ENCODE measurements at places on chromosomes 4 and X. TPM values are rescaled to one million over a fixed set of nuclear protein-coding genes. Genes with fewer than 3 reads are reported as not detected.
A peak's percentile ranks its signal among the peaks of the same experiment; 100 is the strongest.

DNA sequence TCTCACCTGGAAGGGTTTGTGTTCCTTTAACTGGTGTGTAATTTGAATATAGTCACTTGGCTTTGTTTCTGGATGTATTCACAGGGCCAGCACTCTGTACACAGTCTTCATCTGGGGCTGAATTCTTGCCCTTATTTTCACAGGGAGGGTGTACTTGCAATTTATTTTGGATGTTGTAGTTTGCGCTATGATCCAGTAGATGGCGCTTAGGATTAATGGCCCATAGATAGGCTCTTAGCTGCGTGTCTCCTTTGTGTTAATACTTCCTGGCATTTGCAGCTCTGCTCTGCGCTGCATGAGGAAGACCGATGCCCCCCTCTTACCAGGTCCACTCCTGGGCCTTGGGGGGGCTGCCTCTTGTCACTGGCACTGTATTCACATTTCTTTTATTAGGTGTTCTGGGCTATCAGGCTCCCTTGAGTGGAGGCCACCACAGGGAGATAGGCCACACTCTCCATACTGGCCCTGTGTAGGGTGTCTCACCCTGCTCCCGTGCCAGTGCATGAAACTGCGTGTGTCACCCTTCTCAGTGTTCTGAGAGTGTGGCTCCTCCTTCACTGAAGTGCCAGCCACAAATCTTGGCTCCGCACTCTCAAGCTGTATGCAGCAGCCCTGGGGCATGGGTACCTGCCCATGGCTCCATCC, 562.2 kb downstream of the ZIC3 start:
- peak; percentile 16 for DNase-seq

- no peak for DNase-seq
Measured at GRCh38 chr4:25011135-25011866, 19.4 kb downstream of the LGI2 start.

- DNase-seq: peak; percentile 79
Measured at GRCh38 chr4:113760094-113760794, 1.3 kb downstream of the CAMK2D start.

GRCh38 chrX:11129534-11130105, 18.5 kb downstream of the HCCS start:
- no peak for DNase-seq

DNA sequence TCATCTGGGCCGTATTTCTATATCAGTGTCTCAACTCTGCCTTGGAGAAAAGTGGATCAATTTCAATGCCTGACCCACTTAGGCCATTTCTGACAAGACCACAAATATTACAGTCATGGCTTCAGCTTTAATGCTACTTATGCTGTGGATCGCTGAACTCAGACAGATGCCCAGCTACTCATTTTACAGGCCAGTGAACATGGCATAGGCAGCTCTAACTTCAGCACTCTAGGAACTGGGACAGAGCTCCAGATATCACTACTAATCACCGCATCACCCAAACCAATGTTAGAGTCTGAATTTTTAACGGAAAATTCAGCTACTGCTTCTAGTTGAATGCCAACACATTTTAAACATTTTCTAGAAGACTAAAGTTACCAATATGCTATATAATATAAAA, 809.6 kb upstream of the FRG1 start:
- no peak for DNase-seq

DNA sequence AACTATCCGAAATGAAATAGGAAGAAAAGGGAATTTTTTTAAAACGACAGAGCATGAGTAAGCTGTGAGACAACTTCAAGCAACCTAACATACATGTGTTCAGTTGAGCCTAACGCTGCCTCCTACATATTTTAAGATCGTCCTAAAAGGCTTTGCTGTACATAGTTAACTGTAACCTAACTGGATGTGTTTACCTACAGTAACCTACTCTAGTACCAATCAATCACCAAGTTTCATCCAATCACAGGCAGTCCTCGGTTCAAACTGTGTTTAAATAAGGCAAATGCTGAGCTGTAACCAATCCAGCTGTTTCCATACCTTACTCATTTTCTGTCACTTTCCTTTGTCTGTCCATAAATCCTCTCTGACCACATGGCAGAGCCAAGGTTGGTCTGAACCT, 17.1 kb downstream of the RCHY1 start:
- DNase-seq: no peak

DNA sequence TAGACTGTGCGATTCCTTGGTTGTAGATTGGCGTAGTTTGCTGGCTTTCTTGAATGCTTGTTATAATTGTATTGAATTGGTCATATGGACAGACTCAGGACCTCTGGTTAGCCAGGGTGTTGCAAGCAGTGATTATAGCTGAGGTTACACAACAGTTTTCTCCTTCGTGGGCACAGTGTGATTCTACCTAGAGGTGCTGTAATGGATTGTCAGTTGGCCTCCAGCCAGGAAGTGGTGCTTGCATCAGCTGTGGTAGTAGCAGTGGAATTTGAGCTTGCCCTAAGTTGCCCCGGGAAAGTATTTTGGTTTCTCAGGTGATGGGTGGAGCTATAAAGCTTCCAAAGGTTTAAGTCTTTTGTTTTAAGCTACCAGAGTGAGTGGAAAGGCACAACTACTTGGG, 23.1 kb upstream of the GABRG1 start:
- DNase-seq: no peak

The SCML2 gene
- 1.3 TPM for polyA plus RNA-seq

The C1QTNF7 gene
- 5.3 TPM for polyA plus RNA-seq

The AKAP4 gene
- polyA plus RNA-seq: not detected

The EREG gene
- not detected for polyA plus RNA-seq

The TMEM35A gene
- 0.75 TPM for polyA plus RNA-seq

The S100G gene
- not detected for polyA plus RNA-seq

The PPP4R3C gene
- not detected for polyA plus RNA-seq

The ARHGAP36 gene
- not detected for polyA plus RNA-seq

The CXXC4 gene
- polyA plus RNA-seq: 0.45 TPM

Measured in kidney (tissue), 22 donors.